ENCODE measurements at places on chromosomes 5 and 9. TPM values are rescaled to one million over a fixed set of nuclear protein-coding genes. Genes with fewer than 3 reads are reported as not detected.

DNA sequence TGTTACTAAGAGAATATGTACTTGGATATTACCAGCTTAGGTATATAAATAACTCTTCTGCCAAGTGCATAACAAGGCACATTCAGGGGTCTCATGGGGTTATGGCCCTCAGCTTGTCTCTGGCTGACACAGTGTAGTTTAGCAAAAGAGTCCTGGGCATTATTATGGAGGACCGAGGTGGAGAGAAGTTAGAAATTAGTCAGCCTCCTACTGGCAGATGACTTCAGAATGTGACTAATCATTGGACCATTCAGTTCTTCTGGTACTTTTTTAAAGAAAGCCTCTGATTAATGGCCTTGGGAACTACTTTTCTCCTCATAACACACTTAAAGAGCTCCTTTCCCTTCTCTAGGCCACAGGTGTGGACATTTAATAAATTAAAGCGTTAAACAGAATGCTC lies 178.9 kb downstream of the SH3GL2 start:
- no peak for DNase-seq

DNA sequence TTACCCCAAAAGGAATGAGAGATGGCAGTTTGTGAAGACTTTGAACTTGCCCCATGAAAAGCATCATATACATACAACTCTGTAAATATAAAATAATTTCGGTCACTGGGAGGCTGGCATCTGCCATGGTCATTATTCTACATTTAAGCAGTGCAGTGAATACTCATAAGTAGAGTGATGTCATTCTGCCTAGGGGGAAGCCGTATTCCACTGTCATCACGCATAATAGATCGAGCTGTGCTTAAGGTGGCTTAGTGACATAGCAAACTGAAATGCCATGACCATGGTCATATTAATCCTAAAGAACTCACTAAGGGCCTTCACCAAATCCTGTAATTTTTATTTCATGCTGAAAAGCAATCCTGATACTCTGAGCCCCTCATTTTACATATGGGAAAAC lies 42.4 kb upstream of the NR4A3 start:
- no peak for DNase-seq

The RAD17 gene
- total RNA-seq: 33.6 TPM

The GNA14 gene
- total RNA-seq: 9.0 TPM

The SPARC gene
- 148 TPM for total RNA-seq

The SYNPO gene
- total RNA-seq: 1.4 TPM

Data from cerebellum (tissue), 4 donors.